ENCODE measurements at places on chromosomes 7 and 10.

DNA sequence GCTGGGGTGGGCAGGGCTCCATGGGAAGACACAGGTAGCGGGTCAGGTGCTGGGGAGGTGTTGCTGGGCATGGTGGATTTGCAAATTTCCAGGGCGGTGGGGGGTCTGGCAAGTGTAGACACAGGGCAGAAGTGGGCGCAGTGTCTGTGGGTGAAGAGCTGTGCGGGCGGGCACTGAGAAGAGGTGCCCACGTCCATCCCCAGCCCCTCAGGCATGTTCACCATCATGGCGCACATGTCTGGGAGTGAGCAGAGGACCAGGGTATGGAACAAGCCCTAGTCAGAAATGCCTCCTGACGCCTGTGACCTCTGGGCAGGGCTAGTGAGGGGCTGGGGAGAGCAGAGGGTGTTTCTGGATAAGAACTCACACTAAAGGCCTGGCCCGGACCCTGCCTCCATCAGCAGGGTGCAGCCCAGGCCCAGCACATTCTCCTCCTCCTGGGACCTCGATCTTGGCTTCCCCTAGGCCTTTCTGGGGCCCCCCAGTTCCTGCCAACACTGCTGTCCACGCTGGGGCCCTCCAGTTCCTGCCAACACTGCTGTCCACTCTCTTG lies 612.9 kb downstream of the PTPRN2 start:
- no peak for DNase-seq

- DNase-seq = no peak
These were observed at the start of gene PNLIPRP1 for GRCh38 chr10:116590590-116591444. PNLIPRP1 (plus strand) TSS chr10:116590959; CDS start chr10:116591130, 171 bp downstream.

DNA sequence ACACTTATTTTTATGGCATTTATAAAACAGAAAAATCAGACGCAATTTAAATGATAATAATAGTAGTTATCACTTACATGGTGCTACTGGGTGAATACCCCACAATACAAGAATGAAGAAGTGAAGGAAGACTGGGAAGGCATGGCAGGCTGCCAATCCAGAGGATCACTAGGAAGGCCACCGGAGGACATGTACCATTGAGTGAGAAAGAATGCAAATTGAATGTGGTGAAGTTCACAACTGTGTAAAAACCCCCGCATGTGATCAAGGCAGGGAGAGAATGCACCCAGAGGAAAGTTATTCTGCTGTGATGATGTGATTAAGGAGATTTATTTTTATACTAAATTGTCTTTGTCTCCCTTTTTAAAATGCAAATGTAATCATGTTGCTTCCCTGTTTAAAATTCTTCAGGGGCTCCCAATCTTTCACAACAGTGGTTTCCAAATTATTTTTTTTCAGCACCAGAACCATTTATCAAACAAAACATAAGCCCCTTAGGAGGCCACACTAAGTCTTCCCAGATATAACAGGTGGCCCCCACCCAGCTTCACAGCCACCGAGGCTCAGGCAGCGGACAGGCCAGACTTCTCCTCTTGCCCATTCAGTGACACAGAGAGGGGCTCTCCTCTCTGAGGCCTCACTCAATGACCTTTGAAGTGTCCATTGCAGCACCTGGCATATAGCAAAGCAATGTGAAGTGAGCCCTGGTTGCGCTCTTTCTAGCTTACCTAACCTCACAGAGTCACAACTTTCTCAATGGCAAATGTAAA lies 59.6 kb downstream of the FRMPD2 start:
- DNase-seq = no peak

- DNase-seq = no peak
These were observed 490.4 kb downstream of the DNAJB6 start for GRCh38 chr7:157827045-157827862.

DNA sequence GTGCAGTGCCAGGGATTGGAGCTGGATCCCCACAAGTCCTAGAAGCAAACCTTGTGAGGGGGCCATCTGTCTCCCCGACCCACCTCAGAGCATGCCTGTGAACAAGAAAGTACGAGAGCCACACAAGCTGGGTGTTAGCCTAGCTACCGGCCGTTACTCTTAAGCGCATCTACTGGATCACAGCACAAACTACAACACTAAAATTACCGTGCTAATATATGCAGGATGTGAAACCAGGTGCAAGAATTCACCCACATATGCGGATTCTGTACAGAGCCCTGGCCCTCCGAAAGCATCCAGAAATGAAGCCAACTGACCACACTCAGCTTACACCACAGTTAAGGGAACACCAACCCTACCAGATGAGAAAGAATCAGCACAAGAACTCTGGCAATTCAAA lies 16.0 kb upstream of the PRSS1 start:
- DNase-seq = no peak

DNA sequence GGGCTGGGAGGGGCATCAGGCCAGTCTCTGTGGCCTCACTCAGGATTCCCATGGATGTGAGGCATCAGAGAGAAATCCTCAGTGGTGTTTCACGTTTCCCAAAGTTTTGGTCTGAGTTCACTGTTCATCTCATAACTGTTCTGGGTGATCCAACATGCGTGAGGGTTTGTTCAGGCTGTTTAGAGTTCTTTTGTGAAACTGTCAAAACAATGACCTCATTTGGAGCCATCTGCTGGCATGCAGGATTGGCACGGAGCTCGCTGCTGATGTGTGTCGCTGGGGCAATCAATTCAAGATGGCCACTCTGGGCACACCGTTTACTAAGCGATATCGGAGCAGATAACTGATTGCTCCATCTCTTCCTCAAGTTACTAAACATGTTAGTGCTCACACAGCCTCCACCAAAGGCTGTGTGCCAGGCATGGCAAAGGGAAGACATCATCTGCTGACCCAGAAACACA lies 365.6 kb downstream of the WDR11 start:
- no peak for DNase-seq

DNA sequence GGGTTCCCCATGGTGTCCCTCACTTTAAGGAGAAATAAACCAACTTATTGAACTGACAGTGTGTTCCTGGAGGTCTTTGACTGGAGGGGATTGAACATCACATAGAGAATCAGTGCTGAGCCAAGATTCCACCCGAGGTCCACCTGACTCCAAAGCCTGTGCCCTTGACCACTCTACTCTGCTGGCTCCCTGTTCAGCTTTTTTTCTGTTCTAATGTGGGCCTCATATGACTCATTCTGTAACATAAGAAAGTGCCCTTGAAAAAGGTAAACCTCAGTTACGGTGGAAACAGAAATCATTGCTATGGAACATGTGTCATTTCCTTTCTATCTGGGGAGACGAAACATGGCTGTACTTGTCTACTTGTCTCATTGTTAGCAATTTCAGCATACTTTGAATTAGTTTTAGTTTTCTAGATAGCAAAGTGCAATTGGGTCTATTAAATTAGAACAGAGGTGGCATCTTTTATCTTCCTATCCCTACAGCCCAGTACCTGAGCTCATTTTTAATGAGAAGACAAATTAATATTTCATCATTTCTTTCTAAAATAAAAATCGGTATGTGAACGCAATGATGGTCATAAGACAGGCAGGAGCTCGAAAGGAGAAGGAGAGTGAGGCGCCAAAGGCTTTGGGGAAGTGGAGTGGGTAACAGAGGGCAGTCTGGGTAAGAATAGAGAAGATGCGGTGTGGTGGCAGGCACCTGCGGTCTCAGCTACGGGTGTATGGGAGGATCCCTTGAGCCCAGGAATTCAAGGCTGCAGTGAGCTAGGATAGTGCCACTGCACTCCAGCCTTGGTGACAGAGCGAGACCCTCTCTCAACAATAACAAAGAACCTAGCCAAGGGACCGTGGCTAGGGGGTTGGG lies 1.5 kb downstream of the GSDME start:
- peak; percentile 80 for DNase-seq

DNA sequence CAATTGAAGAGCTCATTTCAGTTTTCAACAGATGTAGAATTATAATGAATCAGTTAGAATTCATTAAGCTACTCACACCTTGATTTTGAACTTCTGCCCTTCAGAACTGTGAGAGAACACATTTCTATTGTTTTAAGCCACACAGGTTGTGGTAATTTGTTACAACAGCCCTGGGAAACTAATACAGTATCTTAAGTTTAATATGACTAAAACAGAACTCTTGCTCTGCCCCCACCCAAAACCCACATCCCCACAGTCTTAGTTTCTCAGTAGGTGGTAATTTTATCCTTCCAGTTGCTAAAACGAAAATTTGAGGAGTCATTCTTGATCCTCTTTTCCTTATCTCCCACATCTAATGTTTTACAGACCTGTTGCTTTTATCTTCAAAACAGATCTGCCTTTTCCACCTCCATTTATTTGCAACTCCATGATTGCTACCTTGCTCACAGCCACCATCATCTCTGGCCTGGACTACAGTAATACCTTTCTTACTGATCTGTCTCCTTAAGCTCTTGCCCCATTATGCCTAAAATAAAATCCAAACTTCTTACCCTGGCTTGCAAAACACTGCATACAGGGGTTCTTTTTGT lies 72.8 kb upstream of the NXPH1 start:
- no peak for DNase-seq

GRCh38 chr10:34540492-34540891 lies 274.6 kb downstream of the PARD3 start:
- DNase-seq = no peak

DNA sequence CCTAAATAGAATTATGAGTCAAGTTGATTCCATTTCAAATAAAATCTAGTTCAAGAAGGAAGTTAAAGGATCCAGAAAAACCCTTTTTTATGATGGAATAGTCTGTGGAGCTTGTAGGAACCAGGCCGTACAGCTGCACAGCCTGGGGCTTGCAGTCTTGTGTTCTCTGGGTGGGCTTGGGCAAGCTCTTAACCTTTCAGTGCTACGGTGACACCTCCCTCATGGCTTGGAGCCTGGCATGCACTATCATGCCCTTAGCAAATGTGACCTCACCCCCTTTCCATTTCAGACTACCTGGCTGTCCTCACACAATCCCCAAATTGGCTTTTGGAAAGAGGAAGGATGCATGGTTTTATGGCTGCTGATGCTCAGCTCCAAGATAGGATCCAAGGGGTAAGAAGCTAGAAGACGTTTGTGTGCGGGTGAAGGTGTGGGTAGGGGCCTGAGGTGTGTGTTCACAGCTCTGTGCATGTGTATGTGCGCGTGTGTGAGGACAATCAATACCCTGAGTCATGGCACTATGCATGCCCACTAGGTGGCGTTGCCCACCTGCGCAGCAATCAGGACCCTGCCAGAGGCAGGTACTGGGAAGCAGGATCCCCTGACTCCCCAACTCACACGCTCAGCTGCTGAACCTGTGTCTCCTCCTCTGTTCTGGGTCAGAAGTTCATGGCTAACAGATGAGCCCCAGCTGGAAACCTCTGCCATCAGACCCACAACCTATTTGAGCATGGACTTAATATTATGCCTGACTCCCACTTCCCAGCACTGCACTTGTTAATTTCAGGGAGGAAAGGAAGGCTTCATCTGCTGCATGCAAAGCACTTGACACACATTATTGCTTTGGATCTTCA lies 113.4 kb downstream of the PTPN20 start:
- peak; percentile 61 for DNase-seq

- no peak for DNase-seq
These were observed 51.7 kb upstream of the FZD1 start for GRCh38 chr7:91212582-91212981.

Measured in ACHN (cell line).